ENCODE measurements at places on chromosomes 7 and 10.

- no peak for DNase-seq
Measured at GRCh38 chr7:836429-836828, 4.2 kb downstream of the SUN1 start.

GRCh38 chr7:134732728-134733127 lies 46.7 kb upstream of the CALD1 start:
- DNase-seq: no peak

DNA sequence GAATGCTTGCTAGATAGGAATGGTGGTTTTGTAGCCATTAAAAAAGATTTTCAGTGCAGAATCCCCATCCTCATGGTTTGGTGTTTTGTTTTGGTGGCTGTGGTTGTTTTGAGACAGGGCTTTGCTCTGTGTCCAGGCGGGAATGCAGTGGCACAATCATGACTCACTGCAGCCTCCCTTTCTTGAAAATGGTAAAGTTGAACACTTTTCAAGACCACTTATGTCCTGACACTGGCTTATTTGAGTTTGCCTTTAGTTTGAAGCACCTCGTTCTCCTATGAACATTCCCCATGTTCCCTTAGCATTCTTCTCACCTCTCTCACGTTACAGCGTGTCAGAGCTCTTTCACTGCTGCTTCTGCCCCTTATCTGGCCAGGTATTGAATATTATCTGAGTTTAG lies 140.1 kb downstream of the LRRC4 start:
- no peak for DNase-seq

DNA sequence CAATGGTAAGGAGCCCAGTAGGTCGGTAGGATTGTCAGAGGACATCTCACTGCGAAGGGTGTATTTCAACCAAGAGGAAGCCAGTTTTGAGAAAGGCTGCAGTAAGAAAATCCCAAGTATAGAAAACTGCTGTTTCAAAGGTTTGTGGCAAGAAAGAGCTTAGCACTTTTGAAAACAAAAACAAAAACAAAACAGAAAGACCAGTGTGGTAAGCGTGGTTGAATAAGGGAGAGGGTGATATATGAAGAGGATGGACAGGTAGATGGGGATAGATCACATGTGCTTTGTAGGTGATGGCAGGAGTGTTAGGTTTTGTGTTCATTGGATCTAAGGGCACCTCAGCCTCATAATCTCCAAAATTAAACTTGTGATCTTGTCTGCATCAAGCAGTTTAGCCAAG lies 141.6 kb upstream of the WNT16 start:
- DNase-seq: no peak

DNA sequence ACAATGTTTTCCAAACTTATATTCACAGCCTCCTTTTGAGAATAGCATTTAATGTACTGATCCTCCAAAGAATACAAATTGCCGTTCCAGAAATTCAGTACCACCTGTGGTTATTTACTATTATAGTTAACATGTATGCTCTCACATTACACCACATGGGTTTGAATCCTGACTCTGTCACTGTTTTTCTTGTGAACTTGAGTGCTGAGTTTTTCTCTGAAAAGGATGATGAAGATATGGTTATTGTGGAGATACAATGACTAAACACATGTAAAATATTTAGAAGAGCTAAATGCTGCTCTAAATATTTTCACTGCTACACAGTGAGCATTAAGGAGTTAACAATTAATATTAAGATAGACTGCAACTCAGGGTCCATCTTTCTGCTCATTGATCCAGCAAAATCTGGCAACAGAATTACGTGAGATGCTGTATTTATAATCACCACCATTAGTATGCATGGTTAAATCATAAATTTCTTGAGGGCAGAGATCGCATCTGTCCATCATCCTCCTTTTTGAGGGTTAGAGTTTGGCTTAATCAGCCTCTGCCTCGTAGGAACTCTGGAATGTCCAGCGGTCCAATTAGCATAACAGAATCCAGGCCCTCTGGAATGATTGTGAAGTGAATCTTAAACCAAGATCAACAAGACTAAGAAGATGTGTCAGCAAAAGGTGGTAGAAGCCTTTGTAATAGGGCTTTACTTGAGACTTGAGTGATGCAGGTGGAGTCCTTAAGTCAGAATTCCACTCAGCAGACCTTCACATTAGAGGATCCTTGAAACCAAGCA lies 152.8 kb downstream of the MACC1 start:
- DNase-seq: no peak

DNA sequence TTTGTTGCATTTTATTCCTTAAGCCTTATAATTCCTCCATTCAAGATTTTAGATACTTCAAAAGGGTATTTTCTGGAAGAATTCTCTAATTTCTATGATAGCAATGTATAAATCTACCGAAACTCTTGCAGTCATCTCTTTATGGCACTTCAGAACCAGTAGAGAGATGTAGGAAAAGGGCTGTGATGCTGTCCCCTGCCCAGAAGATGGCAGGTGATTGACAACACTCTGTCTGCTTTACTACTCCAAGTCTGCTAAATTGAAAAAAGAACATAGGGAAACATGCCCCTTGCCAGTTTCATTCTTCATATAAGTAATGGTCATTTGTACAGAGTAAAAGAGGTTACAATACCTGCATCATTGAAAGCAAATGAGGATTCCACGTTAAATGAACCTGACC lies 5.1 kb downstream of the TCTN3 start:
- DNase-seq: peak; percentile 12

- no peak for DNase-seq
Measured at GRCh38 chr7:110637252-110637651, 453.7 kb upstream of the LRRN3 start.

GRCh38 chr7:157676456-157677255 lies 339.9 kb downstream of the DNAJB6 start:
- DNase-seq: no peak

- peak; percentile 59 for DNase-seq
Measured at GRCh38 chr7:98281757-98282606, 496 bp downstream of the BRI3 start.

DNA sequence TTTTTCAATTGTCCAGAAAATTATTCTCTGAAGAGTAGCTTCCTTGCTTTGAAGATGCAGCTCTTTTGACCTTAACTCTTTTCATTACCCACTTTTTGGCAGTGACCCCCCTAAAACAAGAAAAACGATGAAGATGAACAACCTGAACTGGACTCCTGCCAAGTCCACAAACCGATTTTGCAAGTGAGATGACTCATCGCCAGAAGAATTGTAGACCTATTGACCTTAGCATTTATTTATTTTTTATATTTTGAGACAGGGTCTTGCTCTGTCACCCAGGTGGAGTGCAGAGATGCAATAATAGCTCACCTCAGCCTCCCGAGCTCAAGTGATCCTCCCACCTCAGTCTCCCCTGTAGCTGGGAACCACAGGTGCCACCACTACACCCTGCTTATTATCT lies 859.2 kb downstream of the GATA3 start:
- no peak for DNase-seq

DNA sequence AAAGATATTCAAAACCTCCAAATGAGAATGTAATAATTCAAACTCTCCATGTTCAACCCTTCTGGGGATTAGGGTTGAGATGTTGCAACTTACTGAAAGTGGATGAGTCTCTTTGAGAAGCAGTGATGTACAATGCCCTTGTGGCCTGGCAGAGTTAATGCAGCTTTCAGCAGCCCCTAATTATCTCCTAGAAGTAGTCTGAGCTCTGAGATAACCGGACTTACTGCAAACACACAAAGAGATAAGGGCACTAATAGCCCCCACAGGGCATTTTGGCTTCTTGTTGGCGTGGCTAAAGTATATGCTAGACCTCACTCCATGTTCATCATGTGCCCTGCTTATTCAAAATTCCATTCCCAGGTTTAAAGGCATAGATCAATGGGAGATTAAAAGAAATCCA lies 404.7 kb downstream of the NEBL start:
- DNase-seq: no peak

- DNase-seq: no peak
Measured at GRCh38 chr7:127922656-127923055, 108.6 kb downstream of the LRRC4 start.

DNA sequence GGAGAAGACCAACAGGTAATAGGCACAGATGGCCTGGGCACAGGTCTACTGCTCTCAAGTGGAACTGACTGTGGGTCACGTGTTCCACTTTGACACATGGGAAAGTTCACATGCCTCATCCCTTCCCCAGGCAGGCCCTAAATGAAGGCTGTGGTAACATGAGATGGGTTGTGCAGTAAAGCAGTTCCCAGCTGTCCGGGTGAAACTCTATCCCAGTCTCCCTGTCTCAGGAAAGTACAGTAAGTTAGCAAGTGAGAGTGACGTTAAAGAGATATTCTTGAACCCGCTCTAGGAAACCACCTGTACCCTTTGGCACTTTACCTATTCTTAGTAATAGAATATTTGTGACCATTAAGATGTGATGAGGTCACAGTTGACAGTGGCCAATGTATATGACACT lies 343.7 kb upstream of the AOAH start:
- no peak for DNase-seq

GRCh38 chr7:74097937-74098614 lies 14.5 kb downstream of the LIMK1 start:
- DNase-seq: no peak

GRCh38 chr7:153507885-153508284 lies 544.3 kb upstream of the DPP6 start:
- DNase-seq: no peak

DNA sequence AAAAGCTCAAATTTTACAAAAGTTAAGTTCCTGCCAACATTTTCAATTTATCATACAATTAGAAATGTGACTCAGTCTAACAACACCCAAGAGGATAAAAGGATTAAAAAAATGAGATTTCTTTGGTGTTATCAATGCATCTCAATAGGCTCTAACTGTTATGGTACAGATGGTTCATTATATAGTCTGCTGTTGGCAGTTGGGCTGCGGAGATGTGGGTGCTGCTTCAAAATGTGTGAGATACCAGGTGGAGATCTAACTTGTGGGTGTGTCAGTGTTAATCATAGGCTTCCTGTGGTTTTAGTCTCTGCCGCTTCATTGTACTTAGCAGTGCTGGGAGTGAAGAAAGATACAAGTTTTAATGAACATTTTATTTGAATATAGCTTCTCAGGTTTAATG lies 231.2 kb downstream of the EXOC4 start:
- DNase-seq: peak; percentile 56

DNA sequence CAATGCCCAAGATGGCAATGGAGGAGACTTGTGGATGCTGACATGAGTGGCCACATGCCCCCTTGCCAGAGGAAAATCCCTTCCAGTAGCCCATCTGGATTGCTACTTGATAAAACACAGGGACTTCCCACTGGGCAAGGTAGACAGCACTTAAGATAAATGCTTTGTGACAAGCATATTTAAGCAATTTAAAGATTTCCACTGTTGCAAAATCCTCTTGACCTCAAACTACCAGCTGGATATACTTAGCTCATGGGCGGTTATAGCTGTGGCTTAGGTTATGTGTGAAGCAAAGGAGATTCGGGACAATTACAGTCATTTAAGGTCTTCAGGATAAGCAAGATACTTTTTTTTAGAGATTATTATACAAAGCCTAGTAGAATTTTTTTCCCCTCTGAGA lies 238.1 kb downstream of the BMPER start:
- DNase-seq: no peak

DNA sequence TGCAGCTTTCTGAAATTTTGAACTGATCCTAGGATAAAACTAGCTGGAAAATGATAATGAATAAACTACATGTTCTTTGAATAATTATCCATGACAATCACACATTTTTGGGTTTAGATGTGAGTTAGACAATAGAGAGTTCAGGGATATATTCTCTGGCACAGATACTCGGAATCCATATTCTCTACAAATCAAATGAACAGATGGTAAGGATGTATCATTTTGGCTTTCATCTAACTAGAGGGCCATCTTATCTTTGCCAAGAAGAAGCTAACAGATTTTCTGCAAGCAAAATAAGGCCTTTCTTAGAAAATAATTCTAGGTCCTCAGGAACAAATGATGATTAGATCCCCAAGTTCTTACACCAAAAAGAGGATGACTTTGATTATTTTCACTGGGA lies 355.9 kb upstream of the C7orf33 start:
- no peak for DNase-seq

DNA sequence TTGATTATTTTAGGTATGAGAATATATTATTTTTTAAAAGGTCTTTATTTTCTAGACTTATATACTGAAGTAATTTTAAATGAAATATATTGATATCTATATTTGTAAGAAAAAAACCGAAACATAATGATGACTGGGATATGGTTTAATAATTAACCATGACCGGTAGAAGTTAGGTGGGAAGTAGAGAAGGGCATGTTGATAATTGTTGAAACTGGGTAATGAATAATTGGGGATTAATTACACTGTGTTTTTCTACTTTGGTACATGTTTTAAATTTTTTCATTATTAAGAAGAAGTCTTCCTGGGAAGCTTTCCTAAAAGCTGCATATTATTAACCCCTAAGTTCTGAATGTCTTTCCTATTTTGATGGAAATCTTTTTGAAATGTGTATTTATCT lies 16.3 kb downstream of the TSPAN12 start:
- no peak for DNase-seq

DNA sequence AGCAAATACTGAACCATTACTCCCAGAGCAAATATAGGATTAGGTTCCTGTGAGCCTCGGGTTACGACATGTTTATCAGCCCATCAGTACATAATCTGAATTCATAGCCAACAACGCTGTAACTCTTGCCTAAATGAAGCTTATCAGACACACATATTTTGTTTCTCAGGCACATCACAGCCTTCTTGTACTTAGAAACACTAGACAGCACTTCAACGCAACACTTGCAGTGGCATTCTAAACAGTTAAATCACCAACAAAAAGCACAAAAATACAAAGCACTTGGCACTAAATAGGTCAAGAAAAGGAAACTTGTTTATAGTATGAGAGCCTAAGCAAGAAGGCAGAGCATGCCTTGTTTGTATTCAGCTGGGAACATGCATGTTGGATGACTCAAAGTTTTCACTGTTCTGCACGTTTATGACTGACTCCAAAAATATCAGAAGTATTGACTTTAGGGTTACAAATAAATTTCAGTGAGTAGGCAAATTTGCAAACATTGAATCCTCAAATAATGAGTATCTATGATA lies 75.0 kb downstream of the VPS50 start:
- no peak for DNase-seq

DNA sequence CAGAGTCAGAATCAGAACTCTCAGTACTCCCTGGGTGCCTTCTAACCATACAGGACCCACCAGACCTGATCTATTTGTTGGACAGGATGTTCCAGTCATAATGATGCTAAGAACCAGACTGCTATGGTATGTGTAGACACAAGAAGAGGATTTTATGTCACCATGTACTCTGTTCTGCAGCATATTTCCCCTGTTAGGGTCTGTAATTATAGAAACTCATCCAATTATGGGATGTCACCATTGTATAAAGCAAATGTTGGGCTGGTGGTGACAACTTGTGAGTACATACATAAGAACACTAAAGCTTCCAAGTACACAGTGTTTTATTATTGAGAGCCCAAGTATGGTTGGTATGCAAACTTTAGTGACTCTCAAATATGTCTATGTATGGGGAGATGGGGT lies 67.1 kb upstream of the AGBL3 start:
- no peak for DNase-seq

Data from natural killer cell (primary cell).